ENCODE measurements at places on chromosomes 4 and X.

DNA sequence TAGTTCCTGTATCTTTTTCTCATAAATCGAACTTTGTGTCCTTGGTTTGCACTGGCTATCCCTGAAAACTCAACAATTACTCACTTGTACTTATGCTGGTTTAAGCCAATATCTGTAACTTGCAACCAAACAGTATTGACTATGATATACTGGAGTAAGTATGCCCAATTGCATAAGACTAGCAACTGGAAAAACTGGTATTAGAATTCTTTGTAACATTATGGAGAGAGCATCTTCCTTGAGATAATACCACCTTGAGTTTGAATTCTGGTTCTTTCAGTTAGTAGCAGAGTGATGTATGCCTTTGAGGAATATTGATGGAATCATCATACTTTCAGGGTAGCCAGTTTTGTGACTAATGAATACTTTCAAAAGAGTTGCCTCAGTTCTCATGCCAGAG, 28.1 kb downstream of the BMP3 start:
- DNase-seq = no peak

- DNase-seq = no peak
These were observed 956 bp downstream of the TAPT1 start for GRCh38 chr4:16225167-16225862.

DNA sequence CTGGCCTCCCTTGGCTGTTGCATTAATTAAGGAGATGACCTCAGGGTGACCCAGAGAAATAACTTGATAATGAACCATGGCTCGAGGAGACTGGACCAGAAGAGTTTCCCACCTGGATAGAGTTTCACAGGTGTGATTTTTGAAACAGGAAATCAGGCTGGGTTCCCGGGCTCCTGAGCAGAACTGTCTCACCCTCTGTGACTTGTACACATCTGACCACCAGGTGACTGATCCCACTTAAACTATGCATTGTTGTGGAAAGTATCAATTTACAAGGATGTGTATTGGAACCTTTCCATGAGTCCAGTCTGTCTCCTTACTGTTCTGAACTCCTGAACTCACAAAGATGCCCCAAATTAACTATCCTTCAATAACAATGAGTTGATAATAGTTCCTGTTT, 220.3 kb downstream of the PTTG2 start:
- DNase-seq = no peak

GRCh38 chr4:99853999-99854398, 37.4 kb downstream of the DAPP1 start:
- no peak for DNase-seq

DNA sequence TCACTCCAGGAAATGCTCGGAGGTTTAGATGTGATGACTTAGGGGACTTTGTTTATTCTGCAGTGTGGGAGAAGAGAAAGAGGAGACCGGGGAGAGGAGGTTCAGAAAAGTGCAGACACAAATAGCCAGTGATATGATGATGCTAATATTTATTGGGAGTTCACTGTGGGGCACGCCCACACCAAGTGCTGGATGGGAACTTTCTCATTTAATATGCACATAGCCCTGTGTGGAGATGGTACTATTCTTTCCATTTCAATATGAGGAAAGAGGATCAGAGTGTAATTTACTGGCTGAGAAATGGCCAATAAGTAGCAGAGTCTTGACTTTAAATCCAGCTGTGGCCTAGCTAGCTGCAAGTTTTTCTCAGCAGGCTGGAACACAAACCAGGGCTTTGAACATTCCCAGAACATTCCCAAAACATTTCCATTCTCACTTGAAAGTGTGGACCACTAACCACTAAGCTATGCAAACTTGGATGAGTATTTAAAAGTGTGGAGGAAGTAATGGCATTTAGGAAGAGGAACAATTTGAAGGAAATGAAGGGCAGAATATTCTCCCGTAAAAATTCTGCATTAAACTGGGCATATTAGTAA, 231.7 kb downstream of the HS3ST1 start:
- no peak for DNase-seq

DNA sequence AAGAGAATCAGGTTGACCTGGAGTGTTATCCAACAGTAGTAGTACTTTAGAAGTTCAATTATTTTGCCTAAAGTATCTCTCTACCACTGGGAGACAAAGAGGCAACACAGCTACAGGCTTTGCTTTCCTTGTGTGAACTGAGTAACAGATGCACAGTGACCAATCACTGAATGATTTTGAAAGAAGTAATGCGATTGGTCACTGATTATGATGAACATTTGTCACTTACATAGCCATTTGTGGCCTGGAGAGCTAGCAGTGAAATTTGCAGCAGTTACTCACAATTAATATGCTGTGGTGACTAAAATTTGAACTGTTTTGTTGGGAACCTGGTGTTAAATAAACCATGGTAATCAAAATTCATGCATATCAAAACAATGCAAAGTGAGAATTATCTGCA, 508.7 kb upstream of the DIPK2B start:
- no peak for DNase-seq

DNA sequence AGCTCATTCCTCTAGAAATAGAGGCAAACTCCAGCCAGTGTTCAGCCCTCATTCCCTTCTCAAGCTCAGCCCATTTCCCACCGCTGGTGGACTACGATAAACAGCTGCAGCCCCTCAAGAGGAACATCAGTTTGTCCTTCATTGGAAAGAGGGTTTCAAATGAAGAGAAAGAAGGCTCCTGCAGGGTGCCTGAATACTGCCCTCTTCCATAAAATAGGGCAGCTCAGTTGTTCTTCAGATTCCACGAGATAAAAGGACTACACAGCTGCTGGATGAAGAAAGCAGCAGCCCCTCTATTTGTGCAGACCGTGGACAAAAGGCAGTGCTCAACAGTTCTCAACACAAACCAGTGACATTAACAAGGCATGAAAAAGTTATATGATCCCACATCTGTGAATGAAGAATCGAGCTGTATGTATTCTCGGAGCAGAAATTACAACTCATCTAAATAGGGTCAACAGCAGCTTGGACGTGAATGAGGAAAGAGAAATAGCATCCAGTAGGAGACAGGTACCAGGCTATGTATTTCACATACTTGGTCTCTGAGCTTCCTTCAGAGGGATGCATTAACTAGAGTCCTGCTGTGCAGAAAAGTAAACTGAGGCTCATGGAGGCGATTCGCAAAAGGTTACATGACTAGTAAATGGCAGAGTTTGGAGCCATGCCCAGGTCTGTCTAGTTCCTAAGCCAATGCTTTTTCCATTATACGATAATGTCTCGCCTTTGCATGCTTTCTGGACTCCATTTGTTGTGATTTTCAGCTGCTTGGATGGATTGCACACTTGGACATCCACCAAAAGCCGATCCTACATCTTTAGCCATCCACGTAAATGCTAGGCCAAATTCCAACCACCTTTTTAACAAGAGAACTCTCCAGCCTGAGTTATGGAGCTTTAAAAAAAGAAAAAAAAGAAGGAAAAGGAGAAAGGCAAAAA, 301.2 kb upstream of the PPARGC1A start:
- no peak for DNase-seq

GRCh38 chrX:39734174-39734776, 363.5 kb downstream of the BCOR start:
- no peak for DNase-seq

DNA sequence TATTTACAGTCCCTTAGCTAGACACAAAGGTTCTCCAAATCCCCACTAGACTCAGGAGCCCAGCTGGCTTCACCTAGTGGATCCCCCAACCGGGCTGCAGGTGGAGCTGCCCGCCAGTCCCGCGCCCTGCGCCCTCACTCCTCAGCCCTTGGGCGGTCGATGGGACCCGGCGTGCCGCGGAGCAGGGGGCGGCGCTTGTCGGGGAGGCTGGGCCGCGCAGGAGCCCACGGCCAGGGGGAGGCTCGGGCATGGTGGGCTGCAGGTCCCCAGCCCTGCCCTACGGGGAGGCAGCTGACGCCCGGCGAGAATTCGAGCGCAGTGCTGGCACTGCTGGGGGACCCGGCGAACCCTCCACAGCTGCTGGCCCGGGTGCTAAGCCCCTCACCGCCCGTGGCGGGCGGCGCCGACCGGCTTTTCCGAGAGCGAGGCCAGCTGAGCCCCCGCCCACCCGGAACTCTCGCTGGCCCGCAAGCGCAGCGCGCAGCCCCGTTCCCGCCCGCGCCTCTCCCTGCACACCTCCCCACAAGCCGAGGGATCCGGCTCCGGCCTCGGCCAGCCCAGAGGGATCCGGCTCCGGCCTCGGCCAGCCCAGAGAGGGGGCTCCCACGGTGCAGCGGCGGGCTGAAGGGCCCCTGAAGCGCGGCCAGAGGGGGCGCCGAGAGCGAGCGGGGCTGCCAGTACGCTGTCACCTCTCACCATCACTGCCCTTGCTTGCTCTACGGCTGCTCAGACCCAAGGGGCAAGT, 39.4 kb downstream of the WFS1 start:
- DNase-seq = no peak

DNA sequence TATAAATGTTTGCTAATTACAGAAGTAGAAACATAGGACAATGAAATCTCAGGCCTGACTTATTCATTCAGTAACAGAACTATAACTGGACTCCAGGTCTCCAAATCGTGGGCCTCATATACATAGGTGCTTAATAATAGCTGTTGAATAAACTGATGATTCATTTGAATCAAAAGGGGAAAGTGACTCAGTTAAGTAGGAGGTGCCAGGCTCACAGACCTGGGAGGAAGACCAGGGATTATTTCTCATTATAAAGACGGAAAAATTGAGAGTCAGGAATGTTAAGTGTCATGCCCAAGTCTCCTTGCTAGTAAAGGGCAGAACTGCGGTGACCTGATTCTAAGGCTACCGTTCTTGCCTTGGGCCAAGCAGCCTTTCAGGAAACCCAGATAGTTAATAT, 131.5 kb downstream of the HS3ST1 start:
- no peak for DNase-seq

DNA sequence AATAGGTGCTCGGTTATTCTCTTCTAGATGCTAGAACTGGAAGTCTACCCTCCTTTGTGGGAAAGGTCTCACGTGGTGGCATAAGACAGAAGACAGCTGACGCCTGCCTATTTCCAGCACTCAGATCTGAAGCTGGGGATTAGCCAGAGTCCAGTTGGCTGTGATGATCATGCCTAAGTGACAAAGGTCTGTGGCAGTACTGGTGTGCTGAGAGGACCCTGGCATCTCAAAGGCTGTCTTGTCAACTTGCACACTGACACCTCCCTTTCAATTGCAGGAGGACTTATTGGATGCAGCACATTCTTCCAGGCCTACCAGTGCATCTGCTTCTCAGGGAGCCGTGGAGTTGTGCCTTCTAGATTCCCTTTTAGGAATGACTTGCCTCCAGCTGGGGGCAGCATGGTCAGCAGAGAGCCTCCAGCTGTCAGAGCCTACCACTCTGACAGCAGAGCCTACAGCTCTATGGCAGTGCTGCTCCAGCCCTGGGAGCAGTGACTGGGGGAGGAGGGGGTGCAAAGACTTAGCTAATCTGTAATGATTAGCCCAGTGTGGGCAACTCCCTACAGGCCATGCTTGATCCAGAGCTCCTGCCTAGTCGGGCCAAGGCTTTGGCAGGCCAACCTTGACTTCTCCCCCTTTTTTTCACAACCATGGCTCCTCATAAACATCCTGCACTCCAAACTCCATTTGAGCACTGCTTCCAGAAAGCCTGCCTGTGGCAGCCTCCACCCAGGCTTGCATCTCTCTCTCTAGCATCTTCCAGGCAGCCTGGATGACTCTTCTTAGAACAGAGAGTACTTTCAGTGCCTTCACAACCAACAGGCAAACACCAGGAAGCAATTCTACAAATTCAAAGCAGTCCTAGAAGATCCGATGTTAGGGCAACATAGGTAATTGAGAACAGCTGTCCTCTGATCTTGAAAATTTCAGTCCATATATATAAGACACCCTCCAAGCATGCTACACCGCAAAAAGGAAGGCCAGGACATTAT, 13.8 kb upstream of the FGFBP2 start:
- no peak for DNase-seq

GRCh38 chr4:117529401-117529800, 444.0 kb upstream of the TRAM1L1 start:
- no peak for DNase-seq

DNA sequence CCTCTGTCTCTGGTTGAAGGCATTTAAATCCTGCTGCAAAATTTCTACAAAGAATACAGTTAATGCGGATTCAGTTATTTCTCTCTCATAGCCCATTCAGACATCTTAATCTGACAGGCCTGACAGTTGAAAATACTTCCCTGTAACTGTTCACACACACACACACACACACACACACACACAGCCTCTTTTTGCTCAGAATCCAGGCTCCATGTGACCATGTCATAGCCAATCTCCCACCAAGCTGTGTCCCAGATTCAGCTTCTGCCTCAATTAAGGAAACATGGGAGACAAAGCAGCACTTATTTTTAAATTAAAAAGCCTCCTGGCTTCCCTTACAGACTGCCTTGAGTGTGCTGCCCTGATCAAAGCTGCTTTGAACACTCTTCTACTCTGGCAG, 49.3 kb upstream of the EFHC2 start:
- DNase-seq = no peak

- peak; percentile 45 for DNase-seq
These were observed 151.7 kb upstream of the TBL1X start for GRCh38 chrX:9312922-9313867.

DNA sequence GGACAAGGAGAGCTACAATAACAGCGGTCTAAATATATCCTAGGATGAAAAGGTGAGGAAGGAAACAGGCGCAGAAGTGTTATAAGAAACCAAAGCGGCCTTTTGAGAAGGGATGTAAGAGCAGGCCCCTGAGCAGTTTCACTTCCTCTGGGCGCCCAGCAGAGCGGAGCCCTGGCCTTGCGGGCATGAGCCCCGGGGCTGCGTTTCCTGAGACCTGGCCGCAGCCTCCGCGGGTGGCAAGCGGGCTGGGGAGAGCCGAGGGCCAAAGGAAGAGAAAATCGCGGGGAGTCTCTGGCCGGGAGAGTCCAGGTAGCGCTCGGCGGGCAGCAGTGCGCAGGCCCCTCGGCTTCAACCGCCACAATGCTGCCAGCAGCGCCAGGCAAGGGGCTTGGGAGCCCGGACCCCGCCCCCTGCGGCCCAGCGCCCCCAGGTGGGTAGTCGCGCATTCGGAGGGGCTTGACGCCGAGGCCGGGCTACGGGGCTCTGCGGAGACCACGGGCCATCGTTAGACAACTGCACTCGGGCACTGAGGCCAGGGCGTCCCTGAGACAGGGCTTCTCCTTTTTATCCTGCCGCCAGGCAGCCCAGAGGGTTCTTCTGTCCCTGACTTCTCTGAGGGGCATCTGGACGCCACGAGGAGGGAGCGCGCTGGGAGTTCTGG, at the start of gene BANK1:
Gene BANK1, plus strand, starts transcription at position 210 of the 661 bp plus-strand sequence. Its CDS starts 151 bp downstream, at position 361.
- no peak for DNase-seq

- DNase-seq = no peak
These were observed 171.2 kb downstream of the TMA16 start for GRCh38 chr4:163665521-163666331.

GRCh38 chr4:153161226-153161963, 42.8 kb upstream of the TRIM2 start:
- no peak for DNase-seq

DNA sequence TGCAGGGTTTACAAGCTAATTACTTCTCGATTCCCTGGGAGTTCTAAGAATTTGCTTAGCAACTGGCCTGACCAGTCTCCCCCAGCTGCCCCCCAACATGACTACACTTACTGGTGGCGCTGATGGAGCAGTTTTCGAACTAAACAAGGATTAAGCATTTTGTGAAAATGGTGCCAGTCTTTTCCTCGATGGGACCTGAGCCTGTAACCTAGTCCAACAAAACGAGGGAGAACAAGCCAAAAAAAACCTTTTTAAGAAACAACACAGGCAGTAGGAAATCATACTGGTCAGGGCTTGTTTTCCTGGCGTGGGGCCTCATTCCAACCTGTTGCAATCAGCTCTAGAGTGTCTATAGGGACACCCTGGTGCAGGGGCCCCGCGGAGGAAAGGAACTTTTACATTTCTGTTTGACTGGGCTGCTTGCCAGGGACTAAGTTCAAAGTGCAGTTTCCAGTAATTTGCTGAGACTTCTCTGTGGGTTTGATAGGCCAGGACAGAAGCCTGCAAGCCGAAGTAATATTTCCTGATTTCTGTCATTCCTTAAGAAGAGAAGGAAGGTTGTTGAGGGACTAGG, 158.7 kb downstream of the SPRY1 start:
- no peak for DNase-seq
